ENCODE measurements at places on chromosomes 2 and 18. TPM values are rescaled to one million over a fixed set of nuclear protein-coding genes. Genes with fewer than 3 reads are reported as not detected.

Gene RAD51AP2
- total RNA-seq, result not detected

Gene GALNT13
- total RNA-seq, result 3.6 TPM

Gene PLEKHM3
- 8.4 TPM for total RNA-seq

Gene FBLN7
- 0.70 TPM for total RNA-seq

Gene HAAO
- 0.73 TPM for total RNA-seq

Gene DSG1
- not detected for total RNA-seq

Data from PC-9 (cell line).